ENCODE measurements at places on chromosomes 2 and 18.

- no peak for DNase-seq
These were observed 37.3 kb downstream of the CYRIA start for GRCh38 chr2:16628314-16628713.

DNA sequence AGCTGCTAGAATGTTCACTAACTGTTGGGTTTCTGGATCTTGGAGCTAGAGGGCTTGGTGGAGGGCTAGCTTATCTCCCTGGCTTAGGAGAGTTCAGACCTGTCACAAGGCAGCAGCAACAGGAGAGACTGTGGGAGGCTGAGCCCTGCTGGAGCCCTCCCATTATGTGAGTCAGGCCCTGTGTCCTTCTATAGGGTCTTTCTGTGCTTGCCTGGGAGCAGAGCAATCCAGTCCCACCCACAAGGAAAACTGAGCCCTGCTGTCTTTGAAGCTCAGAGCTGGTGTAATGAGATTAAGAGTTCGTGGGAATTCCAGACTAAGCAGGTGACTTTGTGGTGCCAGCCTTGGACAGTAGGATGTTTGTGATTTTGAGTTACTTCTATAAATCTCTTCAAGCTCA, 249.0 kb downstream of the TTC32 start:
- DNase-seq = no peak

GRCh38 chr2:55493220-55493619, 26.3 kb upstream of the CFAP36 start:
- DNase-seq = no peak

GRCh38 chr2:236584521-236585384, 15.1 kb downstream of the ACKR3 start:
- DNase-seq = no peak

DNA sequence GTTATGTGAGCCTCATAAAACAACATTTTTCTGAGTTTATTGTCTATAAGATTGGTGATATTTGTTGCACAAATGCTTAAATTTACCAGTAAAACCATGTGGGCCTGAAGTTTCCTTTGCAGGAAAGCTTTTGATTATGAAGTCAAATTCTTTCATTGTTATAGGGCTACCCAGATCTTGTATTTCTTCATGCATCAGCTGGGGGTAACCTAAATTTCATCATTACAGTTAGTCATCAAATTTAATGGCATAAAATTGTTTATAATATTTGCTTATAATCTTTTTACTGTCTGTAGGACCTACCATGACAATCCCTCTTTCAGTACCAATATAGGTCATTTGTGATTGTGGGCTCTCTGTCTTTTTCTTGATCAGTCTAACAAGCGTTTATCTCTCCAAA, 47.8 kb downstream of the SMAD2 start:
- no peak for DNase-seq
